Fibroblast of the aortic adventitia (primary cell): ENCODE measurements at places on chromosomes 5 and 9.

DNA sequence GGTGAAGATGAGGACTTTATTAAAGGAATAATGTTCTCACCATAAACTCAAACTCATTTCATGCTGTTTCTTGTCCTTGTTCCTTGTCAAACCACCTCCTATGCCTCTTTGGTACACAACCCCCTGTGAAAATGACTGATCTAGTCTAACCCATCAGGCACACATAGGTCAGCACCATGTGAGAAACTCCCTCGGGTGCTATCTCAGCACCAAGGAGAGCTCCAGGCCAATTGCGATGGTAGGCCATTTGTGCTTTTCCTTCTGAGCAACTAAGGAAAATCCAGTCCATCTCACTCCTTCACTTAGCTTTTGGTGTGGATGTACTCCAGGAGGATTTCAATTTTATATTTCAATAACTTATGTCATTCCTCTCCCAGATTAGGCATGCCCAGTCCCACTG is 199.8 kb downstream of the ZNF608 start:
- DNase-seq: peak; percentile 30

GRCh38 chr5:122182491-122182921 is 53.2 kb downstream of the ZNF474 start:
- DNase-seq: peak; percentile 88

DNA sequence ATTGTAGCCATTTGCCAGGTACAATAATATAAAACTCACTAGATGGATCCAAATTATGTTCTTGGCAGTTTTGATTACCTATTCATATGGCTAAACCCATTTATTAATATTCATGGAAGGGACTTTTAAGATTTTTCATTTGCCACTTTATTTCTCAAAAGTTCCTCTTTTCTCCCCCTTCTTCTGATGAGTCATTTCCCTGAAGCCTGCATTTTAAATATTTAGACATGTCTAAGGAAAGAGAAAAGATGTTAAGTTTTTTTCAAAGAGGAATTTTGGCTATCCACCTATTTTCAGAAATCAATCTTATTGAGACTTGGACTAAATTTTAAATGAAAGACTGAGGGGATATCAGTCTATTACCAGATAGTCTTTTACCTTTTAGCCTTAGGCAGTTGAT is 1189.4 kb downstream of the EFNA5 start:
- DNase-seq: peak; percentile 5

DNA sequence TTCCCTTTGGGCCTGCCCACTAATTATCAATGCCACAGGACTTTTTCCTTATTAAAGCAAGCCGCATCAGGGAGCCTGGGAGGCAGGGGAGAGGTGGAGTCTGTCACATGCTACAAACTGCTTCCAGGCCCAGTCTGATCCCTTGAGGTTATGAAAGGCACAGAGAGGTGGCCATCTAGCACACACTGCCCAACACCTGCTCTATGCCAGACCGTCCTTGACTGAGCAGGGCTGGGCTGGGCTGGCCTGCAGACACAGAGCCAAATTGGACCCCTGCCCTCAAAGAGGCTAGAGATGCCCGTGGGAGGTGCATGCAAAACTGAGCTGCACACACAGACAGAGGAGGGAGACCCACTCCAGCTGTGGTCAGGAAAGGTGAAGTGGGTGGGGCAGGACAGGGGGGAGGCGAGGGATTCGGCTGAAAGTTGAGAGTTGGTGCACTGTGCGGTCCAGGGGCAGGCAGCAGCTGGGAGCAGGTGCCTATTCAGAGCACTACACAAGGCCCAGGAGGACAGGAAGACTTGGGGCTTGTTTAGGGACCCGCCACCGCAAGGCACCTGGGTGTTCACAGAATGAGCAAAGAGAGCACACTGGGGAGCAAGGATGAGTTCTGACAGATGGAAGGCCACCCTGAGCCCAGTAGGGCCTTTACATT is 36.4 kb upstream of the TCF7 start:
- DNase-seq: no peak

GRCh38 chr5:81420039-81420667 is 26.2 kb upstream of the ACOT12 start:
- peak; percentile 91 for DNase-seq

GRCh38 chr5:134541736-134542376 is 16.4 kb downstream of the JADE2 start:
- DNase-seq: peak; percentile 71

GRCh38 chr5:102453716-102454115 is 45.1 kb downstream of the SLCO6A1 start:
- DNase-seq: peak; percentile 3

DNA sequence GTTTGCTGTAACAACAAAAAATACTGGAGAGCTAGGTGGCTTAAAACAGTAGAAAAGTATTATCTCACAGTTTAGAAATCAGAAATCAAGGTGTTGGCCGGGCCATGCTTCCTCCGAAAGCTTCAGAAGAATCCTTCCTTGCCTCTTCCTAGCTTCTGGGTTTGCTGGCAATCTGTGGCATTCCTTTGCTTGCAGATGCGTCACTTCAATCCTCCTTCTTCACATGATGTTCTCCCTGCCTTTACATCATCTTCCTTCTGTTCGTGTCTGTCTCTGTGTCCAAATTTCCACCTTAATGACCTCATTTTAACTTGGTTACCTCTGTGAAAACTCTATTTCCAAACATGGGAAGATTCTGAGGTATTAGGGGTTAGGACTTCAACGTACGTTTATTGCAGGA is 90.4 kb upstream of the CHD1 start:
- no peak for DNase-seq

GRCh38 chr9:123470121-123470782 is 114.3 kb downstream of the CRB2 start:
- no peak for DNase-seq

GRCh38 chr5:74482990-74483389 is 157.5 kb downstream of the ENC1 start:
- DNase-seq: no peak

DNA sequence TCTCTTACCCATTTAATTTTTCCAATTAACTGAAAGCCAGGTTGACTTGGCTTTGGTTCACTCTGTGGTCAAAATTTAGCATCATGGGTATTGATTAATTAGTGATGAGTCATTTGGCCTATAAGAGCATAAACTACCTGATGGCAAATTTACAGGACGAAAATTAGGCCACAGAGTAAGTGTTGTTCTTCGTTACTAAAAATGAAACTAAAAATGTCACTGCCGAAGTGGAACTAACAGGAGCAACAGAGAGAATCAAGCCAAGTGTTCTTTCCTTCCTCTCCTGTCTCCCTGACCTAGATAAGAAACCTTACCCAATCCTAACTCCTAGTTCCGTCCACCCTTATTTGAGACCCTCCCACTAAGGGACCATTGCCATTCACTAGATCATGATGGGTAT is 176.9 kb downstream of the RAB3C start:
- DNase-seq: peak; percentile 12

DNA sequence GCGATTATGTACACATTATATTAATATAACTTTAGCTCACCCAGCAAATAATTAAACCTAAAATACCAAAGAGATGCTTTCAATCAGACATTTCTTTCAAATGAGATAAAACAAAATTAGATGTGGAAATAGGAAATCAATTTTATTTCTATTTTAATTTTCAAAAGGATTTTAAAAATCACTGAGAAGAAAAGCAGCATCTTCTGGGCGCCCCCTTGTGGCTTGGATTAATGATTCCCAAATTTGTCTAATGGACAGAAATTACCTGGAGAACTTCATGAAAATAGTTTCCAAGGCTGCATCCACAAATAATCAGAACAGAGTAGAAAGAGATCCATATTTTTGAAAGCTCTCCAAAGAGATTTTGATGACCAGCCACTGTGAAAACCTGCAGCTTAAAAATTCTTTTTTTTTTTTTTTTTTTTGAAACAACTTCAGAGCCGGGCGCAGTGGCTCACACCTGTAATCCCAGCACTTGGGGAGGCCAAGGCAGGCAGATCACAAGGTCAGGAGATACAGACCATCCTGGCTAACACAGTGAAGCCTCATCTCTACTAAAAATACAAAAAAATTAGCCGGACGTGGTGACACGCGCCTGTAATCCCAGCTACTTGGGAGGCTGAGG is 50.9 kb upstream of the CEMIP2 start:
- DNase-seq: peak; percentile 61

- no peak for DNase-seq
Measured at GRCh38 chr5:175686396-175686795, 28.5 kb downstream of the HRH2 start.

DNA sequence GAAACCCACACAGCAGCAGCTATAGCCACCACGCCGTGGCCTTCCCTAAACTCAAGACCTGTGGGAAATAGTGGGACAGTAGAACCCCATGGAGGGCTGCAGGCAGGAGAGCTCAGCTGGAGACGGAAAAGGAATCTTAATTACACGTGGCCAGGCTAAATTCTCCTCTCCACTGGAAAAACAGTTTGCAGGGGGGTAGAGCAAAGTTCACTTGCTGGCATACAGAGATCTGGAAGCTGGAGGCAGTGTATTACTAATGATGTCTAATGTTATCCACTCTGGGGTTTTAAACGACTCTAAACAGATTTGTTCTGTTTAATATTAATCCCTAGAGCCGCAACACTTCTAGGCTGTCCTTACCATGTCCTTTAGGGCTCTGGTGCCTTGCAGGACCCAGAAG is 257.1 kb downstream of the SAXO1 start:
- no peak for DNase-seq

- no peak for DNase-seq
Measured at GRCh38 chr5:142670804-142671203, 15.1 kb downstream of the FGF1 start.

- no peak for DNase-seq
Measured at GRCh38 chr9:126650404-126651341, 36.9 kb downstream of the LMX1B start.

DNA sequence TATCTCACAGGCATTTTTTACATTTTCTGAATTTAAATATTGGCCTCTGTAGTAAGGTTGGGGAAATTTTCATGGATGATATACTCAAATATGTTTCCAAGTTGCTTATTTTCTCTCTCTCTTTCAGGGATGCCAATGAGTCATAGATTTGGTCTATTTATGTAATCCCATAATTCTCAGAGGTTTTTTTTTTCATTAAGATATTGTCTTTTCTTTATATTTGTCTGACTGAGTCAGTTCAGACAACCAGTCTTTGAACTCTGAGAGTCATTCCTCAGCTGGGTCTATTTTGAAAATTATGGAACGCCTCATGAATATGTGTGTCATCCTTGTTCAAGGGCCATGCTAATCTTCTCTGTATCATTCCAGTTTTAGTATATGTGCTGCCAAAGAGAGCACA is 223.2 kb downstream of the PCSK1 start:
- peak; percentile 84 for DNase-seq

DNA sequence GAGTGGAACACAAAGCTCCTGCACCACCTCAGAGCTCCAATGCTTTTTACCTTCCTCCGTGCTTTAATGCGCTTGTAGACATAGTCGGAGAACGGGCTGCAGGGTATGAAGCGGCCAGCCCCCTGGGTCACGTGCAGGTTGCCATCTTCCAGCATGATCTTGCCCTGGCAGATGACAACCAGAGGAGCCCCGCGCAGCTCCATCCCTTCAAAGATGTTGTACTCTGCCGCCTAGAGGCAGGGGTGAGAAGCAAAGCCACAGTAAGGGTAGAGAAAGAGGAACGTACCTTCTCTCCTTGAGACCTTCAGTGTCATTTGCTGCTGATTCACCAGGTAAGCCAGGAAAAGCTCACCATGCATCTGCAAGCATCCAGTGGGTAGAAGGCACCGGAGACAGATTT is 112.3 kb downstream of the DPYSL3 start:
- no peak for DNase-seq

- no peak for DNase-seq
Measured at GRCh38 chr5:143328589-143329220, 74.8 kb downstream of the NR3C1 start.

GRCh38 chr5:149731332-149731616 is 1.2 kb downstream of the PPARGC1B start:
- DNase-seq: no peak

DNA sequence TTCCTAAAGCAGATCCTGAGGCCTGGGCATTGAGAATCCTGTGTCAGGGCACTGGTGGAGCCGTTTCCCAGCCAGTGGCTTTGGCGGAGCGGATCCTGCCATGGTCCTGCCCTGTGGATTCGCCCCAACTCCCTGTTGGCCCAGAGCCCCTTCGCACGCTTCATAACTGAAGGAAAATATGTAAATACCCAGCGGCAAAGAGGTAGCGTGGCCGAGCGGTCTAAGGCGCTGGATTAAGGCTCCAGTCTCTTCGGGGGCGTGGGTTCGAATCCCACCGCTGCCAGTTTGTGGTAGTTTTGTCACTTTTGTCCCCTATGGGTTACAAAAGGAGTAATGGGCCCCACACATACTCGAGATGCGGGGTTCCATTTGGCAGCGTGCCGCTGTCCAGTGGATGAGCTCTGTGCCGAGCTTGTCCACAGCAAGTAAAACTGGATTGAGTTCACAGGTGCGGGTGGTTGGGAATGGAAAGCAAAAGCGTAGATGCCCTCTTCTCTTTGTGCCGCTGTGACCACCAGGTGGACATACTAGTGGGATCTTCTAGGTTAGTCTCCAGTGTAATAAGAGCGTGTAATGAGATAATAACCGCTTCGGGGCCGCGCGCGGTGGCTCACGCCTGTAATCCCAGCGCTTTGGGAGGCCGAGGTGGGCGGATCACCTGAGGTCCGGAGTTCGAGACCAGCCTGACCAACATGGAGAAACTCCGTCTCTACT is 17.3 kb downstream of the TRIM7 start:
- peak; percentile 83 for DNase-seq

DNA sequence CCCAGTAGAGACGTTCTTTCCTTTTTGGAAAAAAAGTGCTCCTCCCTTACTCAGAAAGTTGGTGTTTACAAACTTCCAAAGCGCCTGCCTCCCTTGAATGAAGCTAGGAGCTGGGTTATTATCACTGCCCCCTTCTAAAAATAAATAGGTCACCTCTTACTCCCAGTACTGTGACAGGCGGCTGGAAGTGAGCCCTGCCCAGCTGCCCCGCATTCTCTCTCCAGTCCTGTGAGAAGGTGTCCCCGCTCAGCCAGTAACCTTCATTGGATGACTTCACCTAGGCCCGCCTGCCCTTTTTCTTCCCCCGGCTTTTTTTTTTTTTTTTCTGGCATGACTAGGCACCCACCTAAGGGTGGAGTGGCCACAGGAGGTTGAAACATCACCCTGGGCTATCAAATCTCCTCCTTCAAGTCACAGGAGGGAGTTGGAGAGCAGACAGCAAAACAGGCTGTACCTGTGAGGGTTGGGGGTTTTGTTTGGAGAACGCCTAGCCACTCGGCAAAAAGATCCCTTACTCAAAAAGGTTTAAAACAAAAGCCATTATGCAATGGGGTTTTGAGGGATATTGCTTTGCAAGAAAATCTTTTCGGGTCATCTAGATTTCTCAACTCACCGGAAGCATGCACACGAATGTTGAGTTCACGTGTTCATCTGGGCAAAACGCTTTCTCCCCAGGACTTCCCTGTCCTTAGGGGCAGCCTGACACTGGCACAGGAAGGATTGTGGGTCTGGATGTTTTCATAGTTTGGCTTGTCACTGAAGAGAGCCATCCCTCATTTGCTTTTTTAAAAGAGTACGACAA is 43.3 kb upstream of the ZNF622 start:
- DNase-seq: peak; percentile 39
